Activated T-cell treated with anti-CD3 and anti-CD28 coated beads, Interleukin-2, amount 50 U/mL, for 48 hours (primary cell): ENCODE measurements at places on chromosomes 7 and 10.

DNA sequence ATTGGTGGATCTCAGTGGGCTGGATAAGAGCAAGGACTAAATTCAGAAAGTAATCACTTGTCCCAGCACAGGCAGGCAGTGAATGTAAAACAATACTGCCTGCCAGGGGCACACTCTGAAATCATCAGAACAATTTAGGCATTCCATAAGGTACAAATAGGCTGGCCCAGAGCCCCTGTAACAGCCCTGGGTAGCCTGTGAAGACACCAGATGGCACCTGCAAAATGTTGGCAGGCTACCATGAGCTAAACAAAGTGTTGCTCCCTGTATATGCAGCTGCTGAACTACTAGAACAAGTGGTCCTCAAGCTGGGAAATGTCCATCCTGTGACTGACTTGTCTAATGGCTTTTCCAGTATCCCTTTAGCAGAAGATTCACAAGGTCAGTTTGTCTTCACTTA lies 3.0 kb upstream of the PRSS37 start:
- no peak for DNase-seq

- DNase-seq: no peak
These were observed 38.8 kb upstream of the PDZD8 start for GRCh38 chr10:117413928-117414618.

GRCh38 chr7:92625617-92626016 lies 35.4 kb upstream of the FAM133B start:
- DNase-seq: no peak

GRCh38 chr7:131046246-131046645 lies 281.4 kb upstream of the MKLN1 start:
- no peak for DNase-seq

DNA sequence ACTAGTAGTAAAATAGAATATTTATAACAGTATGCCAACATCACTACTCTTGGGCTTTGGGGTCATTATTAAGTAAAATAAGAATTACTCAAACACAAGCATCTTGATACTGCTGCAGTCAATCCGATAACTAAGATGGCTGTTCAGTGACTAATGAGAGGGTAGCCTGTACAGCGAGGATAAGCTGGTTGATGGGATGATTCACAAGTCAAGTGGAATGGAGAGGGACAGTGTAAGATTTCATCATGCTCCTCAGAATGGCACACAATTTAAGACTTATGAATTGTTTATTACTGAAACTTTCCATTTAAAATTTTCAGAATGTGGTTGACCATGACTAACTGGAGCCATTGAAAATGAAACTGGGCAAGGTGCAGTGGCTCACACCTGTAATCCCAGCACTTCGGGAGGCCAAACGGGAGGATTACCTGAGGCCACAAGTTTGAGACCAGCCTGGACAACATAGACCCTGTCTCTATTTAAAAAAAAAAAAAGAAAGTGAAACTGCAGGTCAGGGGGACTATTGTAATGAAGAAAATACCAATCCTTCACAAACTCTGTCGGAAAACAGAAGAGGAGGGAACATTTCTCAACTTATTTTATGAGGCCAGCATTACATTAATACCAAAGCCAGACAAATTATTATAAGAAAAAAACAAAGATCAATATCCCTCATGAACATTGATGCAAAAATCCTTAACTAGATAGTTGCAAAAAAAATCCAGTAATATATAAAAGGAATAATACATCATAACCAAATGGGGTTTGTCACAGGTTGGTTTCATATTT lies 11.2 kb downstream of the AVL9 start:
- peak; percentile 46 for DNase-seq

- DNase-seq: no peak
These were observed 240.6 kb downstream of the DGKI start for GRCh38 chr7:137606061-137606674.

GRCh38 chr7:141562543-141562942 lies 11.3 kb downstream of the AGK start:
- DNase-seq: no peak

DNA sequence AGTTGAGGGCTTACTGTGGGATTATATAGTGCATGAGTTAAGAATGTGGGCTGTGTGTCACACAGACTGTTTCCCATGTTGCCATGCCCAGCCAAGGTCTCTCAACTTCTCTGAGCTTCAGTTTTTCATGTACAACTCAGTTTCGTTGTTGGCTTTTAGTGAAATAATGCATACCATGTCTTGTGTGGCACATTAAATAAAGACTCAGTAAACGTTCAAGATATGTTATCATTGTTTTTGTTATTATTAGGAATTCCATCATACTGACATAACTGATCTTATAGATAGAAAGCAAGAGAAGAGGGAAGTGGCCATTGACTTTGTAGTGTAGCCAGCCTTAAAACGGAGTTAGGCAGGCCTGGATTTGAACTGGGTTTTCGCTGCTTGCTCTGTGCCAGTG lies 2.9 kb downstream of the CDK14 start:
- DNase-seq: no peak

- DNase-seq: no peak
These were observed 26.8 kb downstream of the EN2 start for GRCh38 chr7:155484483-155485399.

DNA sequence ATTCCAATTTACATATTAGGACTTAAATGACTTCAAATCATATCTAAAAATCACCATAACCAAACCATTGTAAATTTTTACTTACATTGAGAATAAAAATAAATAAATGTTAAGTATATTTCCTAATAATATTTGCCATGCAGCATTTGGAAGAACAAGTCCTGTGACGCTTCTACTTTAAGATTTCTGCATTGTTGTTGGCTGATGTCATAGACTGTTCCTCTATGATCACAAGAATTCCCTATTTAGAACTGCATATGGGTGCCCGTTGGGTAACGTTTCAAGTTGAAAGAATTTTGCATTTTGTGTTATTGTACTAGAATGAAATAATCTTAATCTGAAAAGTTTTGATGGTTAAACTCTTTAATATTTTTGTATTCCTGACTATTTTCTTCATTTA lies 5.1 kb upstream of the ITGB1 start:
- no peak for DNase-seq

DNA sequence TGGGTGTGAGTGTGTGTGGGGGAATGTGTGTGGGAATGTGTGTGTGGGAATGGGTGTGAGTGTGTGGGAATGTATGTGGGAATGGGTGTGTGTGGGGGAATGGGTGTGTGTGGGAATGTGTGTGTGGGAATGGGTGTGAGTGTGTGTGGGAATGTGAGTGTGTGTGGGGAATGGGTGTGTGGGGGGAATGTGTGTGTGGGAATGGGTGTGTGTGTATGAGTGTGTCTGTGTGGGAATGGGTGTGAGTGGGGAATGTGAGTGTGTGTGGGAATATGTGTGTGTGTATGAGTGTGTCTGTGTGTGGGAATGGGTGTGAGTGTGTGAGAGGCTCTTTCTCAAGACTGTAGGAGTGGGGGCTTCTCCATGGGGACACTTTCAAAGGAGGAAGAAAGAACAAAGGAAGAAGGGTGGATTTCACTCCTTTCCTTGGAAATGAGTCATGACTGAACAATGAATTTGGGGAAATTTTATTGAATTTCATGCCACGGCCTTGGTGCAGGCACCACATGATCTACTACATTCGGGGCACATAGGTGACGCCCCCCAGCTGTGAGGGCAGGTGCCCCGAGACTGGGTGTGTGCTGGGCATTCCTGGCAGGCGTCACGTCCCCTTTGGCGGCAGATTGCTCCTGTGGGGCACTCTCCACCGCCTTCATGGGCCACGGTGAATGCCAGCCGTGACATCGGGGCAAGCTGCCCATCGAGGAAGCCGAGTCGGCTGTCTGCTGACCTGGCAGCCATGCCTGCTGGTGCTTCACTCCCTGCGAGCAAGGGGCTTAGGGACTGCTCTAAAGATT lies 88.8 kb upstream of the INSIG1 start:
- no peak for DNase-seq

- DNase-seq: no peak
These were observed 14.7 kb downstream of the SLC16A9 start for GRCh38 chr10:59694936-59695335.

GRCh38 chr7:139523199-139523941 lies at the start of gene CLEC2L:
TSS of gene CLEC2L (plus strand) at chr7:139523685. CDS start at chr7:139523928, 243 bp downstream.
- peak; percentile 50 for DNase-seq

DNA sequence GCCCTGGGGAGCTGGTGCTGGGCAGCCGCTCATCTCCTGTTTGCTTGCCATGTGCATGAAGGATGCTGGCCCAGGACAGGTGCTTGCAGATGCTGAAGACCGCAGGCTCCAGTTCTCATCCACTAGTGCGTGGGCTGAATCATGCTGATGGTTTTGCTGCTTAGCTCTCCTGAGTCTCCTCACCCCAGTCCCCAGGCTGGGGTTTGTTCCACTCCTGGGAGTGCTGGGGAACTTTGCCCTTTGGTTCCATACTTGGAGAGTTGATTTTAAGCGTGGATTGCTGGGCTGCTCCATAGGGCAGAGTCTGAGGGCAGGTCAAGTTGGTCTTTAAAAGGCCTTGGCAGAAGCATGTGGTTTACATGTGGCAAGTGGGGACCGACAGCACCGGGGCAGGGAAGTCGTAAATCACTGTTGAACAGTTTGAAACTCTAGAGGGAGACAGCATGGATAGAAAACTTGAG lies 9.1 kb downstream of the DYNC2I1 start:
- no peak for DNase-seq

DNA sequence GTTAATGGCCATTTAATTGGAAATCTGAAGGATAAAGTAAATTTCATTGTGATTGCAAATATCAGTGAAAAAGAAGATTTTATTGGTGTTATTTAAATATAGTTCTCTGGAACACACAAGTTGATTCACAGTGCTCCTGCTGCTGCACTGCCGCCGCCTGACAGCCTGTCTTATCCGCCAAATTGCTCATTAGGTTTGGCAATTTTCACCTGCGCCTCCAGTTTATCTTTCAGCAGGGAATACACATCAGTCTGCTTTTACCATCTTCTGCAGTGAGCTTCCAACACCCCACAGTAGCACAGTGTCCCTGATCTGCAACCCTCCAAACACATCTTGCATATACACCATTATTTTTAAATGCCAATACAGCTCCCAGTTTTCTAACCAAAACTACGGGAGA lies 308.3 kb downstream of the PARD3 start:
- no peak for DNase-seq

DNA sequence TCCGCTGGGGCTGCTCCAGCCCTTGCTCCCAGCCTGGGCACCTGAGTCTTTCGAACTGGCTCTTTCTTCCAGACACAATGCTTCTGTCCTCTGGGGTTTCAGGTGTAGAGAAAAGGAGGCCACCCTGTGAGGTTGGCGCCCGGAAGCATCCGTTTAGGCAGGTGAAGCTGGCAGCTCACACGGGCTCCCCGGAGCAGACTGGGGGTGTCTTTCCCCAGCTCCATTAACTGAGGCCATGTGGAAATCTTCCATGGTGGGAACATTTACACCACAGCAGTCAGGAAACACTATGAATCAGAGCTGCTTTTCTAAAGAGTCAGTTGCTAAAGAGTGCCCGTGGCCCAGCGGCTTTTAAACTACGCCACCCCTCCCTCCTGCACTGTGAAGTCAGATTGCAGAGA lies 29.2 kb downstream of the PRKAG2 start:
- no peak for DNase-seq
